ENCODE measurements at places on chromosomes 6 and 20.

DNA sequence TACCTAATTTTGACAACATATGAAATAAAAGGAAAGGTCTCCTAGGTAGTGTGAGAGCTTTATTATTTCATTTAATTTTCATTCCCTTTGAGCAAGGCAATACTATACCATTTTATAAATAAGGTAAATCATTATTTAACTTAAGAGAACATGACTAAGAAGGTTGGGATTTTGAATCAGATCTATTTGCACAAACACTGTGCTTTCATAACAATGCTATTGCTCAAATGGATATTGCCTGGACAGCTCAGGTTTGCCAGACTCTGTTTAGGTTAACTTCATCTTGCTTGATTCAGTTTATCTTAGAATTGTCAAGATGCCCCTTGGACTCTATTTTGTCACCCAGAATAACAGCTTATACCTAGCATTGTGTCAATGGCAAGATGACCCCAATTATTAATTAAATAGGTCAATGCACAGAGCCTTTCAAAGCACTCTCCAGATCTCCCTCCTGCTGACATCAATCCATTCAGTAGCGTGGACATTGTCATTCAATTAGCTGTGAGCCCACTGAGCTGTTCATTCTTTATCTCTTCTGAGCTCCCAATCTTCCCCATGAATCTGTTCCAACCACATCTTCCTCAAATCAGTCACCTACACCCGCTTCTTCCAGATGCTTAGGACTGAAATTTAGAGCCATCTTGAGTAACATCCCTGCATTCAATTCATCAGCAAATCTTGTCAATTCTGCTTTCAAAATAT, 42.1 kb upstream of the TMEM30A start:
- no peak for DNase-seq

GRCh38 chr20:6802227-6802626, 34.7 kb downstream of the BMP2 start:
- DNase-seq = no peak

- DNase-seq = no peak
Observed at GRCh38 chr20:39523405-39523804, 561.3 kb downstream of the DHX35 start.

- DNase-seq = no peak
Observed at GRCh38 chr6:14645221-14645620, 527.6 kb downstream of the CD83 start.

- no peak for DNase-seq
Observed at GRCh38 chr6:29941471-29941870, 861 bp upstream of the HLA-A start.

DNA sequence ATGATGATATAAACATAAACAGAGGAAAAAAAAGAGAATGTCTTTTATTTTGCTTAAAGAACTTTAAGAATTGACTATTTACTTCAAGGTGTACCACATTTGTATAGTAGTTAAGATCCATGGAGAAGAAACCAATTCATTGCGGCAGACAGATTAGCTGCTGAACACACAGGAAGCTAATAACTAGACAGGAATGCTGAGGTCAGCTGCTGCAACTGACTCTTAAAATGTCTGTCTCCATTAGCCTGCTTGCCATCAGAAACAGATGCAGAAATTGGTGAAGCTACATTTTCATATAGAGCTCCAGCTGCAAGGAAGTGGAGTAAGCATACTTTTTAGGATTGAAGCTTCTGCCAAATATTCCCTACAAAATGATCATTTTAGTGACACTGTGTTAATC, 939.5 kb downstream of the EPHA7 start:
- DNase-seq = peak; percentile 4

DNA sequence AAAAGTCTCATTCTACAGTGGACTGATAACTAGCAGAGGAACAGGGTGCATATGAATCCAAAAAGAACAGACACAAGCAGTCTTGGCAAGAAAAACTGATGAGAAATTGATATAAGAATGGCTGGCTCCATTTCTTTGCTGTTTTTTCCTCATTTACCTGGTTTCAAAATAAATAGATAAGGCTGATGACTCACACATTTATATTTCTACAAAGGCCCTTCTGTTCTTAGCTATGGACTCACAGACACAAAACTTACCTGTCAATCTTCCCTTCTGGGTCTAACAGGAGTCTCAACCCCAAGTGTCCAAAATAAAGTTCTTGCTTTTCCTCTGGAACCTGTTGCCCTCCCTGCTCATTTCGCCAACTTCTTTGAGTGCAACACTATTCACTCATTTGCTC, 941 bp downstream of the SLC17A4 start:
- DNase-seq = no peak

- DNase-seq = no peak
Observed at GRCh38 chr20:34185766-34186620, 55.2 kb upstream of the ASIP start.

- no peak for DNase-seq
Observed at GRCh38 chr6:107493158-107494057, 3.5 kb downstream of the SOBP start.

DNA sequence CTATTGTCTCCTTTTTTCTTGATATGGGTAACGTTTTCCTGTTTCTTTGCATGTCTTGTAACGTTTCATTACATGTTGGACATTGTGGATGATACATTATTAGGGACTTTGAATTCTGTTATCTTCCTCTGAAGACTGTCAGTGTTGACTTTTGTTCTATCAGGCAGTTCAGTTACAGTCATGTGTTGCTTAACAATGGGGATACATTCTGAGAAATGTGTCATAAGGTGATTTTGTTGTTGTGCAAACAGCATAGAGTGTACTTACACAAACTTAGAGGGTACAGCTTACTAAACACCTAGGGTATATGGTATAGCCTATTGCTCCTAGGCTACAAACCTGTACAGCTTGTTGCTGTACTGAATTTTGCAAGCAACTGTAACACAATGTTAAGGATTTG, 64.7 kb downstream of the AK9 start:
- DNase-seq = no peak

All from HS-5 (cell line).